ENCODE measurements at places on chromosomes 1 and 21.
A peak's percentile ranks its signal among the peaks of the same experiment; 100 is the strongest.

GRCh38 chr21:44816761-44817505, 929 bp downstream of the SUMO3 start:
- no peak for DNase-seq

- no peak for DNase-seq
These were observed 25.3 kb downstream of the BRINP3 start for GRCh38 chr1:190452272-190452848.

GRCh38 chr1:234322979-234323378, 50.3 kb upstream of the COA6 start:
- peak; percentile 30 for DNase-seq

- no peak for DNase-seq
These were observed 41.4 kb upstream of the COL6A2 start for GRCh38 chr21:46056450-46056903.

- DNase-seq, result no peak
These were observed 95.3 kb downstream of the FOXD2 start for GRCh38 chr1:47532921-47533792.

- DNase-seq, result no peak
These were observed 30.4 kb upstream of the DISP3 start for GRCh38 chr1:11448373-11449099.

- DNase-seq, result no peak
These were observed 22.4 kb upstream of the ARHGAP29 start for GRCh38 chr1:94259635-94260289.

- no peak for DNase-seq
These were observed 17.8 kb downstream of the SCAF4 start for GRCh38 chr21:31713973-31714740.

- DNase-seq, result no peak
These were observed 88.9 kb downstream of the PGBD5 start for GRCh38 chr1:230337266-230337665.

DNA sequence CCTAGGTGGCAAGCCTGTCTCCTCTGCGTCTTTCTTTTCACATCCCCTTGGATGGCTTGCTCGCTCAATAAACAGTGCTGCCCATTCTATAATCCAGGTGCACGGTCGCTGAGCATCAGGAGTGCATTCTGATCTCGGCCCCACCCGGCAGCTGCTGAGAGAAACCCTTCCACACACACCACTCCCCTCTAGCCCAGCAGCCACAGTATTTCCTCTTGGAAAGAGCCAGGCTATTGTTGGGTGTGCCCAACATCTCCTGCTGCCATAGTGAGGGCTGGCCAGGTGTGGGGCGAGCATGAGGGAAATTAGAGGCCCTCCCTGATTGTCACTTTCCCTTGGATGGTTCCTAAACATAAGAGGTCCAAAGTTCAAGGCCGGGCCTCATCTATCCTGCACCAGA, 24.7 kb downstream of the GPA33 start:
- no peak for DNase-seq
